ENCODE measurements at places on chromosomes 12 and 14.

DNA sequence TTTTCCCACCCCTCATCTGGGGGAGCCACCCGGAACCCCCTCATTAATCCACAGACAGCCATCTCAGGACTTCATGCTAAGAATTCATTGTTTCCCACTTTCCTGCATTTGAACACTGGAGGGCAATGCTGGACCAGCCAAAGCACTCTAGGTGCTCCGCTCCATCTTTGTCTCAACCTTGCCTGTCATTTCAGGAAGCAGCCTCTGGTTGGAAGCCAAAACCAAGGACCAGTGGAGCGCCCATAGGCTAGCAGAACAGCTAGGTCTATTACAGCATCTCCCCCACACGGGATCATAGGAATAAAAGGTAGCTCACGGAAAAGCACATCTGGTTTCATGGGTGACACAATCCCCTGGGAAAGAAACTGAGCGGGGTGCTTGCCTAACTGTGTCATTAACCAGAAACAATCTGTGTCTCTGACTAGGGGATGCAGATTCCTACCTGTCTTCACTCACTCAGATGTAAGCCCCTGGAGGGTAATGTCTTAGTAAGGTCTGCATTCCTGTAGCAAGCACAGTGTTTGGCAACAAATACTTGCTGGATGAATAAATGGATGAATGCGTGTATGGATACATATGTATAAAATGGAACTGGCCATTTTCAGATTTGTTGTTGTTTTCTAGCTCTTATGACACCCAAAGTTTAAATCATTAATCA is 197.0 kb downstream of the DAD1 start:
- no peak for DNase-seq

GRCh38 chr12:93315385-93315906 is 62.3 kb upstream of the NUDT4 start:
- DNase-seq: no peak

DNA sequence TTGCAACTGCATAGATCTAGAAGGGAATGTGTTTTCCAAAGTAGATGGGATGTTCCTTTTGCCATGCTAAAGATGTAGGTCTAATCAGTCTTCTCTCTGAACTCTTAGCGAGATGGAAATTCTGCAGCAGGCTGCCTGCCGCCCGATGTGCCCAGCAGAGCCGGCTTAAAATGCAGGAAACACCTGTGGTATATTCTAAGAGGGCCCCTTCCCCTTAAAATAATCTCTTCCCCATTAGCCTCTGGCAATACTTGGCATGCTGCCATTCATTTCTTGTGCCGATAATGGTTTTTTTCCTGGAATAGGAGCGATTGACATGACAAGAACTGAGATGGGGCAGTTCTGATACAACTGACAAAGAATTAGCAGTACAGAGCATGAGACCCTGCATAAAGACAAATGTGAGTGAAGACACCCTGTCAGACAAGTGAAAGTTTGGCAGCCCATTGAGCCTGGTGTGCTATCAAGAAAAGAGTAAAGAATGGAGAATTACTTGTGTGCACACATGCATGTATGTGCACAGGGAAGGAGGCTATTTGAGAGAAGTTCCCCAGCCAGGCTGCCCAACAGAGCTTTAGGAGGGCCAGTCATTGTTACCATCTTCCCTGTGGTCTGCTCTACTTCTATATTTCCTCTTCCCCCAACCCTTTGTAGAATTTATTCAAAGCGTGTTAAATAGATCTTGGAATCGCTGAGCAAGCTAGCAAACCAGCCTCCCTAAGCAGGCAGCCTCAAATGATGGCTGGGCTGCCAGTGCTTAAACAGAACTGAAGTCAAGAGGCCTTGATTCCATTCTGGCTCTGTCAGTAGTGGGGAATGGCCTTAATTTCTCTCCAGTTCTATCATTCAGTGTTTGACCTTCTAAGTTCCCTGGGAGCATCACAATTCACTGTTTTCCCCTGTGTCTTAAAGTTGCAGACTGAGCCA is 29.6 kb upstream of the NTF3 start:
- no peak for DNase-seq

- DNase-seq: no peak
Observed at GRCh38 chr14:74636424-74637177, 24.6 kb upstream of the LTBP2 start.

DNA sequence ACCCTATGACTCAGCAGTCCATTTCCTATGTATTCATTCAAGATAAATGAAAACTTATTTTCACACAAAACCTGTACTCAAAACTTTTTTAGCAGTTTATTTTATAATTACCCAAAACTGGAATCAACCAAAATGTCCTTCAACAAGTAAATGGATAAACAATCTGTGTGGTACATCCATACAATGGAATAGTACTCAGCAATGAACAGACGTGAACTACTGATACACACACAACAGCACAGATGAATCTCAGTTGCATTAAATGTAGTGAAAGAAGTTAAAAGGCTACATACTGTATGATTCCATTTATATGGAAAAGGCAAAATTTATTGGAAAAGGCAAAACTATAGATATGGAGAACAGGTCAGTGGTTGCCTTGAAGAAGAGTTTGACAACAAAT is 90.1 kb downstream of the KIAA0586 start:
- DNase-seq: no peak

DNA sequence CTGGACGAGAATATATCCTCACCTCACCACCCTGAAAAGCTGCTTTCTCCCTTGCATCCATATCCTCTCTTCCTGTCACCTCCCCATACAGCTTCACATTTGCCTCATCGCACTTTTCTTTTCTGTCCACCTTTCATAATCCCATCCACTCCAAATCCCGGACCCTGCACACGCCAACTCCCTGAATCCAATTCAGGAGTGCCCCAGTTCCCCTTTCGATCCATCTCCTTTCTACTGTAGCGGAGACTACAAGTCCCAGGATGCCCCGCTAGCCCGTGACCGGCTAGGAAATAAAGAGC is 2.5 kb downstream of the TMEM253 start:
- no peak for DNase-seq

DNA sequence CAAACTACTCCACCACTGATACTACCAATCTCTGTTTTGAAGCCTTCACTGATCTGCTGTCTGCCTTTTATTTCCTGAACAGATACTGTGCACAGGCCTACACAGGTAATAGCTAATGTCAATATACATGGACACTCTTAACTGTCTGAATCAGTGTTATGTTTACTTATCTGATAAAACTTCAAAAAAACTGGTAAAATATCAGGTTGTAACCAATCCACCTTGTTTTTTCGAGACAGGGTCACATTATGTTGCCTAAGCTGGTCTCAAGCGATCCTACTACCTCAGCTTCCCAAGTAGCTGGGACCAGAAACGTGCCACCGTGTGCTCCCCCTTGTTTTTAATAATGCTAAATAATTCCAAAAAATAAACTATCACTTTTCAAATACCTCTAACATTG is 43.5 kb downstream of the HECTD1 start:
- no peak for DNase-seq

DNA sequence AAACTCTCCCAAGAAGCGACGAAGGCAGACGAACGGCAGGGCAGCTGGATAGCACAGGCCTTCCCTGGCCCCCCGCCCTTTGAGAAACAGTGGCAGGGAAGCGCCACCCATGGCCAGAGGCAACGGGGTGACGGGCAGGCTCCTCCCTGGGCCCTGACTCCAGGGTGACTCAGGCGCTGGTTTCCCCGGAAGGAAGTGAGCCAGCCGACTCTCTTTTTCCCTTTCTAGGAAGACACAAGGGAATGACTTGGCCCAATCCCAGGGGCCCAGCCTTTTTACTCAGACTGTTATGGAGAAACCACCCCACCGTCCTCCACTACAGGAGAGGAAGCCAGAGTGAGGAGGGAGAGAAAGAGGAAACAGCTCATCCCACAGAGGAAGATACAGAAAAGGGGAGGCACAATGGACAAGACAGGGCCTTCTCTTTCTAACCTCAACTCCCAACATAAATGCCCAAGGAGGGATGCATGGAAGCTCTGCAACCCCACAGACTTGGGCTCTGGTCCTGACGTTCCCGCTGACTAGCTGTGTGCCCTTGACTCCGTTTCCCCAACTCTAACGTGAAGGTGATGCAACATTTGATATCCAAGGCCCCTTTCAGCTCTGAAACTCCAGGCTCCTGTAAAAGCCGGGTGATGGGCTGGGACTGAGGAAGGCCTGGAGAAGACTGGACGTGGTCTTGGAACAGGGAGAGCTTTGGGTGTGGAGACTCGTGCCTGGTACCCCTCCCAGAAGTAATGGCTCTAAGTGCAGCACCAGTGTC is 27.9 kb downstream of the ACTN1 start:
- no peak for DNase-seq

DNA sequence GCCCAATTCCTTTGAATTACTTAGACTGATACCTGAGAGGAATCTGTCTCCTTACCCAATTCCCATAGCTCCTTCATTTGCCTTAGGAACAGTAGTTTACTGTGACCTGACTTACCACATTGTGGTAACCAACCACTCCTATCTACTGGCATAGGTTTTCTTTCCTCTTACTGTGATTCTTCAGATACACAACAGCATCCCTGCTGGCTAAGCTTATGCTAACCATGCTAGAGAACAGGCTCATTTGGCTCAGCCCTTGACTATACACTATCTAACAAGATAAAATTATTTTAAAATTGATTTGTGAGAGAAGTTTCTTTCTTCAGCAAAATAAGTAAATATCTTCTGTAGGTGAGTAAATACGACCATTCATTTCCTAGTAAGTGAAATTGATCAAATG is 320.4 kb upstream of the DDHD1 start:
- no peak for DNase-seq

DNA sequence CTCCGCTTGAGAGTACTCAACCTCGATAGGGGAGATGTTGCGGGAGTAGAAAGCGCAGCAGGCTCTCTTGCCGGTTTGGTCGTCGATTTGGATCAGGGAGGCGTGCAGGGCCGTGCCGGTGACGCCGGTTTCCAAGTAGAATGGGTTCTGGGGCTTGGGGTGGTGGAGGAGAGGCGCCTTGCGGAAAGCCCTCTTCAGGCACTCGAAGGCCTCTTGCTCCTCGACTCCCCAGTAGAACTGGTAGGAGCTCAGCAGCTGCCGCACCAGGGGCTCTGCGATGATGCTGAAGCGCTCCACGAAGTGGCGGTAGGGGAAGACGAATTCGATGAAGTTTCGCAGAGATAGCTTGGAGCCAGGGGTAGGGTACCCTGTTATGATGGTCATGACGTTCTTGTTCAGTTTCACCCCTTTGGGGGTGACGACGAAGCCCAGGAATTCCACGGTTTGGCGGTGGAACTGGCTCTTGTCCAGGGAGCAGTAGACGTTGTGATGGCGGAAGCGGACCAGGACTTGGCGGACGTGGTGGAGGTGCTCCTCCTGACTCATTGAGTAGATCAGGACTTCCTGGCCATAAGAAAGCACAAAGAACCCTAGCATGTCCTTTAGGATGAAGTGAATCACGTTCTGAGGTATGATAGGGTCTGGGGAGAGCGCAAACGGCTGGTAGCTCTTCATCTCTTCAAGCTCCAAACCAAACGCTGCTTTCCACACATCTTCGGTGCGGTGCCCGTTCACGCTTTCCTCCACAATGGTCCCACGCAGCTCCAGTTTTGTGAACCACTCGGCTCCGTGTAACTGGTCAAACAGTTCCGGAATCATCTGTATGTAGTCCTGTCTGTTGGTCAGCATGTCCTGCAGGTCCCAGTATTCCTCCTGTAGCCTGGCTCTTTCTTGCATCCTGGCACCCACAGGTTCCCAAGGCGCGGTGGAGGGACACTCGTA is 21.2 kb downstream of the RTL1 start:
- DNase-seq: no peak
